ENCODE measurements at places on chromosomes 11 and 22.

DNA sequence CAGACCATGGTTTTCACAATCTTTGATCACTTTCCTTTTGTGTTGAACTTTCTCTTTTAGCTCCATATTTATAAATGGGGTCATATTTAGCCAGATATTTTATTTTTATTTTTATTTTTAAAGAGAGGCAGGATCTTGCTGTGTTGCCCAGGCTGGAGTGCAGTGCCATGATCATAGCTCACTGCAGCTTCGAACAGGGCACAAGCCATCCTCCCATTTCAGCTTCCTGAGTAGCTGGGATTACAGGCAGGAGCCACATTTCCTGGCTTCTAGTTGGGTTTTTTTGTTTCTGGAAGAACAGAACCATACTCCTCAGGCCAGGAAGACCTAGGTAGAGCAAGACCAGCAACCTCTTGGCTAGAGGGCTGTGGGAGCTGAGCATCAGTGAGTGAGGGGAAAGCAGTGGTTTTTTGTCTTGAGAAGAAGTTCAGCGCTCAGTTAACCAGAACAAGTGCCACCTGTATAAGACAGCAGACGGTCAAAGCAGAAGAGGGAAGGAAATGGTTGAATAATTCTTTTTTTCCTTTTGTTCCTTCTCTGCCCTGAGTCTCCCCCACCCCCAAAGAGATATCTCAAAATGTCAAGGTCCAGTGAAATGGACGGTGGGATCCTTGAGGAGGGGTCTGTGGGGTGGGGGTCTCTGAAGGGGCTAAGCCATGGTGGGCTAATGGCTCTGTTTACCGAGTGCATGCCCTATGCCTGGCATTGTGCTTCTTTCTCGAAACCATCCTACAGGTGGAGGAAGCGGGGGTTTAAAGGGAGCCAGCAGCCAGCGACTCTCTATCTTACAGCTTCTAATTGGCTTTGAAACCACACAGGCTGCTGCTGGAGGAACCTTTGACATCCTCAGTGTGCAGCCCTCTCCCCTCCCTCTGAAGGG is 63.0 kb downstream of the PTPRJ start:
- no peak for DNase-seq

DNA sequence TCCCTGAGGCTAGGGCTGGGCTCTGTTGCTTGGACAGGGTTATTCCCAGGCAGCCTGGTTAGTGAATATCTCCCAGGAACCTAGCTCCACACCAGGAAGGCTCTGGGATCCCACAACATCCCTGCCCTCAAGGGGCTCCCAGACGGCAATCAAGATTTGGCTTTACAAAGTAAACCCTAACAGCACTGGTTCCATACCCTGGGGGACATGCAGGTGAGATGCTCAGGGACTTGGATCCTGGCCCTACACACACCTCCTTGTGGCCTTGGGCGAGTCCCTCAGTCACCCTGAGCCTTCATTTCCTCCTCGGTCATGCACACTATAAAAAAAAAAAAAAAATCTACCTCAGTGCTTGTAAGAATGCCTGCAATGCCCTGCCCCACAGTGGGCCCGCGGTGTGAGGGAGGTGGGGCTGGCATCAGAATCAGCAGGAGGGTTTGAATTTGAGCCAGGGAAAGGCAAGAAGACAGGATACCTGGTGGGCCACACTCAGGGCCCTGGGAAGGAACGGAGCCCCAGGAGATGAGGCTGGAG is 86.3 kb downstream of the MORC2 start:
- no peak for DNase-seq

DNA sequence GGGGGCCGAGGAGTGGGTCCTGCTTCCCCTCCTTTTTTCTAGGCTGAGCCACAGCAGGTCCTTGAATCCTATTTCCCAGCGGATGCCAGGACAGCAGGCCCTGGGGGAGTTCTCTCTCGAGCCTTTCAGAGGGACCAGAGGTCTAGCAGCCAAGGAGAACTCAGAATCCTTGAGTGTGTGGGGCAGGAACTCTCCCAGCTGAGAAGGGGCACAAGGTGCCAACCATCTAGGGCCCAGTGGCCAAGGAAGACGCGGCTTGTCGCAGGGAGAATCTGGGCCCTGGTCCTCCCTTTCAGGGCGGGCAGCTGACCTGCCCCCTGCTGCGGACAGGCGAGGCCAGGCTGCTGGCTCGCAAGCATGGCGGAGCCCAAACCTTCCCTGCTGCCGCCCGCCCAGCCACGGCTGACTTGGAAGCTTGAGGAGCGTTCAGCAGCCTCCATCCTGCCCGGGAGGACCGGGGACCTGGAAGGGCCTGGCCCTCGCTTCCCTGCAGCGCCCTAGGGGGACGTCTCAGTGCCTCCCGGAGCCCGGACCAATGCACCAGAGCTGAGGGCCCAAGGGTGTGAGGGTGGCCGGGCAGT is 972 bp upstream of the TSSC4 start:
- no peak for DNase-seq

DNA sequence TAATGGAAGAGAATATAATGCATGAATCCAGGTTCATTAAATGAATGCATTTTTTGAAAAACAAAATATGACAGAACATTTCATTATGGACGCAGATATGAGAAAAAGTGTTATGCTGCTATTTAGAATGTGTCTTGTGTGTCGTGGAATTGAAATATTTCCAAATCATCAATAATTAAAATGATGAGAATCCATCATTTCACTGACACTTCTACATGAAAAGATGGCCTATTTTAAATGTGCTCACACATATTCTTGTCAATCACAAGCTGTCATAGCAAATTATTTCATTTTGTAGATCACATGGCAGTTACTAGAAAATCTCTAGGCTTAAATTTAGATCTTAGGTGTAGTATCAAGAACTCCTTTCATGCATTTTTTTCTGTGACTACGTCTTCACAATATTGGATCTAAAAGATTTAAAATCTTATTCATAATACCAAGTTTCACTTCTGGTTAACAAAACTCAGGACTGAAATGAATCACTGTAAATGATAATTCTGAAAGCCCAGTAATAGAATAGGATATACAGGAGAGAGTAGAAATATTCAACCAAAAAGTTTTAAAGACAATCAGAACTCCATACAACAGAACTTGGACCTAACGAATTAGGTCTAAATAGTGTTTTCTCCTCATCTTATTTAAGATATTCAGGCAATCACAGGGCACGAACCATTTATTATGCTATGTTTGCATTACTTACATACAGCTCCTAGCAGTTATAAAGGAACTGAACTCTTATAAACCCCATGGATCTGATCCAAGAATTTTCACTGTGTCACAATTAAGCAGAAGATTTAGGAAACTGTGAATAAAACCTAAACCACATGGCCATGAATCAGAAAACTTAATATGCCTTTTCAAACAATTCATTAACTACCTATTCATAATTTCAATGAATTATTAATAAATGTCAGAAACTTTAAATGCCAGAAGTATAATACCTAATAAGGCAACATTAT is 67.7 kb downstream of the DCDC1 start:
- DNase-seq = no peak

GRCh38 chr11:60960405-60960804 is 8.4 kb upstream of the SLC15A3 start:
- no peak for DNase-seq

GRCh38 chr11:60211206-60211605 is 28.3 kb upstream of the MS4A6A start:
- no peak for DNase-seq

GRCh38 chr22:37282385-37282677 is at the start of gene CYTH4:
Gene CYTH4, plus strand, starts transcription at chr22:37282508. Its CDS starts 62 bp downstream, at chr22:37282570.
- peak; percentile 85 for DNase-seq

GRCh38 chr11:47392546-47393162 is 14.3 kb upstream of the SPI1 start:
- DNase-seq = no peak

GRCh38 chr11:118007040-118007439 is 20.8 kb downstream of the IL10RA start:
- DNase-seq = no peak

GRCh38 chr22:32417906-32418305 is 5.9 kb upstream of the RTCB start:
- DNase-seq = no peak

- no peak for DNase-seq
Measured at GRCh38 chr11:59769111-59769510, 13.9 kb downstream of the STX3 start.

DNA sequence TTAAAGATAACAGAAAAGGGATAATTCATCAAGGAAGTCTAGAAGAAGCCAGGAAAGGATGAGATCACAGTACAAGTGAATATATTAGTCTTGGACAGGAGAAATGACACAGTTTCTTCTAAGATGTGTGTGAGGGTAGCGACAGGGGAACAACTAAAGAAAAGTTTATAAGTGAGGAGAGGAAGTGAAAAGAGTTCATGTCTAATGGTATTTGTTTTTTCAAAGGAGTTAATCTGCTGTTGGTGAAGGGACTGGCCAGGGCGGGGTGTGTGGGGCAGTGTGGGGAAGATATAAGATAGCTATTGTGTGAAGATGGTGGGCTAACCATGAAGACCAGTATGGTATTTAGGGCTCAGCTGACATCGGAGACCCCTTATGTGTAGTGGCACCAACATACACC is 7.6 kb upstream of the PPFIBP2 start:
- no peak for DNase-seq

GRCh38 chr11:45079943-45080719 is 66.3 kb upstream of the PRDM11 start:
- peak; percentile 29 for DNase-seq

DNA sequence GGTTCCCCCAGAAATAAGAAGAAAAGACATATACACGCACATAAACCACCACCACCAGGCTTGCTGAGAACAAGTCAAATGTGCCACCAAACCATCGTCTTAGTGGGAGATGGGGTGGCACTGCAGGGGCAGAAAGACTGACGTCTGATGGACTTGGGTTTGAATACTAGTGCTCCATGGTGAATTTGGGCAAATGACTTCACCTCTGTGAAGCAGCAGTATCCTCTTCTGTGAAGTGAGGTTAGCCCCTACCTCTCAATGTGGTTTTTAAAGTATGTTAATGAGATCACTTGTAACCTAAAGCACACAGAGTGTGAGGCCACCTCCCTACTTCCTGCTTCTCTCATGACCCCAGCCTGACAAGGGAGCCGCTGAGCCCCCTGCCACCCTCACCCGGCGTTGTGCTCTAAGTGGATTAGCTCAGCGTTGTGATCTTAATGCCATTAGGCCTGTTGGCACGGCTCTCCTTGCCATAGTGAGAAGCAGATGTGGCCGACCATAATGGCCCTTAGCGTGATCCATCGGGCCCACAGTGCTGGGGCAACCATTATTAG is 14.4 kb downstream of the ZBTB16 start:
- DNase-seq = no peak

DNA sequence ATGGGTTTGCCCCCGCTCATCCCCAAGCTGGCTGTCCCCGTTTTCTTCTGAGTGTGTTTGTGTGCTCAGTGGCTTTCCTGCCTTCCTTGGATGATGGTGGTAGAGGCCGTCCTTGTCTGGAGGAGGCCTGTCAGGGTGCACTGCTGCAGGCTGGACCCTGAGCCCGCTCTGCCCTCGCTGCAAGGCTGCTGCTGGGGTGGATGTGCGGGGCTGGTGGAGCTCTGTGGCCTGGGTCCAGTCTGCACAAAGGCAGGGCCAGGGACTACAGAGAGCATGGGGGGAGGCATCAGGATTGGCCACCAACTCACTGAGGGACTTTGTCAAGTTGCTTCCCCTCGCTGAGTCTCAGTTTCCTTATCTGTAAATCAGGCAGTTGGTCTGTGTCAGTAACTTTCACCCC is 275.0 kb downstream of the KIRREL3 start:
- no peak for DNase-seq

- DNase-seq = no peak
Measured at GRCh38 chr11:11980841-11981308, 27.6 kb downstream of the DKK3 start.

DNA sequence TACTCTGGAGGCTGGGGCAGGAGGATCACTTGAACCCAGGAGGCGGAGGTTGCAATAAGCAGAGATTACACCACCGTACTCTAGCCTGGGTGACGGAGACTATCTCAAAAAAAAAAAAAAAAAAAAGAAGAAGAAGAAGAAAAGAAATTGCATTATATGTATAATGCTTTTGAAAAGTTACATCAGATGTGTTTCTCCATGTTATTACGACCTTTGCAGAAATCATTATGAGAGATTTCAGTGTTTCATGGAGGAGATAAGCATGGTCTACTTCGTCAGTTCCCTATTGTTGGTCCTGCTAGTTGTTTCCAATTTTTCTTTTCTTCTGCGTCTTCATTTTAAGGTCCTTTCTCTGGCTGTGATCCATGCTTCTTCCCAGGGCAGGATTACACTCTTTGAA is 3.0 kb downstream of the MIAT start:
- no peak for DNase-seq
